ENCODE measurements at places on chromosomes 2 and 18. TPM values are rescaled to one million over a fixed set of nuclear protein-coding genes. Genes with fewer than 3 reads are reported as not detected.

The MEIS1 gene
- 3.6 TPM for total RNA-seq

The IL1A gene
- total RNA-seq = not detected

The PCARE gene
- total RNA-seq = not detected

The SLC25A52 gene
- not detected for total RNA-seq

The ABCG8 gene
- not detected for total RNA-seq

The TMEM127 gene
- total RNA-seq = 54.5 TPM

The LYG2 gene
- total RNA-seq = not detected

The KIAA1328 gene
- total RNA-seq = 12.3 TPM

The TRIM43 gene
- total RNA-seq = not detected

DNA sequence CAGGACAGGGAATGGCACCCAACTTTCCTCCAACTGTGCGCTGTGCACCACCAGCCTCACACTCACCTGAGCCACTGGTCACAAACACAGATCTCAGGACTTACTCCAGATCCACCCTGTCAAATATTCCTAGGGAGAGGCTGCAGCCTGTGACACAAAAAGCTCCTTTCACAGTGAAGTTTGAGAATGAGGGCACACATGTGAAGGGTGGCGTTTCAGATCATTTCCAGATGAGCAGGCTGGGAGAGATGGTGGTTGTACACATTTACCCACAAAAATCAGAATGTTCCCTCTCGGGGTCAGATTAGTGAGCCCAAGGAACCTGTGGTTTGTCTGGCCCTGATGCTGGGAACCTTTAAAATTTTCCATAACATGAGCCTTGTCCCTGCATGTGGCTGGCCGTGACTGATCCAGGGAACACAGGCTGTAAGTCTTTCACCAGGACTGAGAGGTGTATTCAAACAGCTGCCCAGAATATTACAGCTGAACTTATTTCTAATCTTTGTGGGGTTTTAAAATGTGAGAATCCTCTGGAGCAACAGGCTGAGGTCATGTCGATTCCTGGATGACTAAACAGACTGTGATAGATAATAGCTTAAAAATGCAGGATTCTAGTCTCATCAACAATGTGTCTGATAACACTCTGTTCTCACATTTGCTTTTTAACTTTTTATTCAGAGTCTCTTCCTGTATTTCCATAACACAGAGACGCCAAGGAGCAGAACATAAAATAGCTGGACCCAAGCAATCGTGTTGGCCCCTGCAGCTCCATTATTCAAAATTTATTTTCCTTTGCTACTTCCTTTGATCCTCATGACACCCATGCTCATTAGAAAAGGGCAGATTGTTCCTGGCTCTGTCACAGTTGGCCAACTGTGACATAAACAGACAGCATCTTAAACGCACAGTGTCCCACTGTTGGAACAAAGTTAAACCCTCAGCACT lies 35.5 kb downstream of the IL1R2 start:
- DNase-seq = no peak

DNA sequence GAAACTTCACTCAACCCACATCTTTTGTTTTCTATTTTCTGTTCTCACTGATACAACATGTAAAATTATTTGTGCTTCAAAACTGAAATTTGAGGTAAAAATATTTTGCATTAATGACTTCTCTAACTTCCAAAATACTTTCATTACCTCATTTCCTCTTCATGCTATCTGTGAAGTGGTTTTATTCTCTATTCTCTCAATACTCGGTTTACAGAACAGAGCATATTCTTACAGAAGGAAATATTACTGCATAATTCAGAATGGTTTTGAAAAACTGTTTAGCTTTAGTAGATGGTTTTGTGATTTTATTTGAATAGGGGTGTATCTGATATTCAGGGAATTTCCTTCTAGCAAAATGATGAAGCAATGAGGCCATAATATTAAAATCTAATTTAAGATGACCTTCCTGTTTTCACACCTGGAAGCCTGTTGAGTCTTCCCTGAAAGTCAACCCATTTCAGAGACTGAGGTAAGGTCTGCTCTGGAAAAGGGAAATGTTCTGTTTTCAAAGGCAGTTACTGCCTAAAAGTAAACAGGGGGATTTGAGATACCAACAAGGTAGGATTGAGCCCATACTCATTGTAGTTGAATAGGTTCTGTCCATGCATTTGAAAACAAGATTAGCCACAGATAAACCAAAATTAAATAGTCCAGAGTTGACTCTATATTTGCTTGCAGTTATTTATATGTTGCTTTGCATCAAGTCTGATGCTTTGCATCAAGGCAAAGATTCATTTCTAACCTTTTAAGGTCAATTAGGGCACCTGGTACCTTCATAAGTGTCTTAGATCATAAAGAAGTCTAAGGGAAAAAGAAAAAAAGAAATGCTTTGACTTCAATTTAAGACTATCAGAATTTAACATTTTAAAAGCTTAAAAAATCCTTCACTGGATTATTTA lies 50.8 kb upstream of the PEX13 start:
- peak; percentile 12 for DNase-seq

- no peak for DNase-seq
These were observed 235.3 kb upstream of the RAB6C start for GRCh38 chr2:129744141-129744540.

DNA sequence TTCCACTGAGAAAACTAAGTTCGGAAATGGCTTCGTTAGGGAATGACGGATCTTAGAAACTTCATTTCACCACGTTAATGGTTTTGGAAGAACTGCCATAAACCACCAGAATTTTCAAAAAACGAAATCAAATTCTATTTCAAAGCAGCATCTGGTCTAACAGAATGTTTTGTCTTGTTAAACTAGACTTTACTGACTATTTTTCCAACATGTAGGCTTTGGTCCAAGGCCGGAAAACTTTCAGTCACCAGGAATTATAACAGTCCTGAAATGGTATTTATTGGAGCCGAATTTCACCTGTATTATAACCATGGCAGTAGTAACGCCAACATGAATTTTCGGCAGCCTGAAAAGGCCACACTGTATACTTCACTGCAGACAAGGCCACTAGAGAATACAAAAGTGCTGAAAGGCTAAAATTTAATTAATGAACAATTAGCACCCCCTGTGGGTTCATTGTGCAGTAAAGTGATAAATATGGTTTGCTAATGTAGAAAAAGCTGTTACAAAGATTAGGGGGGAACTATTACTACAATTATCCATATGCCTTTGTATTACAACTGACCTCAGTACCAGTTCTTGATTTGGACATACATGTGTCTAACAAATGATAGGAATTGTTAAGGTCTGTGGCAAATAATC lies 116.4 kb downstream of the ZNF521 start:
- no peak for DNase-seq

- DNase-seq = no peak
These were observed 130.6 kb downstream of the RAD51AP2 start for GRCh38 chr2:17387591-17387990.

DNA sequence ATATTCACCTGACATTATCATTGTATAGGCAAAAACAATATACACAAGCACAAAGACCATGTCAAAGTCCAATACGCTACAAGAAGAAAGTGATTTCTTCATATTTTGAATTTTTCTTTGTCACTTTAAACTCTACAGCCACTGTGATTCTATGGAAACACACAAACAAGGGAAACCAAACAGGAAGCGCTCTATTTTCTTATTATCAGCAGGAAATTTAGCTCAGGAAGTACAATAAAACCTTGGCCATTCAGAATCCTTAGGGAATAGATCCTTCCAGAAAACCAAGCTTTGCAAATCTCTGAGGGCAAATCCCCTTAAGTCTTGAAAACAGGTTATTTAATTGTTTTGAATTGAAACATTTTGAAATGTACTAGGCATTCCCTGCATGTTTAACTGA lies 336.2 kb downstream of the EPHA4 start:
- DNase-seq = no peak

GRCh38 chr2:177726931-177727348 lies 334.4 kb downstream of the AGPS start:
- no peak for DNase-seq

- no peak for DNase-seq
These were observed 1.9 kb downstream of the CHRNG start for GRCh38 chr2:232541195-232541960.

- DNase-seq = no peak
These were observed 59.4 kb downstream of the CCDC138 start for GRCh38 chr2:108845923-108846322.

DNA sequence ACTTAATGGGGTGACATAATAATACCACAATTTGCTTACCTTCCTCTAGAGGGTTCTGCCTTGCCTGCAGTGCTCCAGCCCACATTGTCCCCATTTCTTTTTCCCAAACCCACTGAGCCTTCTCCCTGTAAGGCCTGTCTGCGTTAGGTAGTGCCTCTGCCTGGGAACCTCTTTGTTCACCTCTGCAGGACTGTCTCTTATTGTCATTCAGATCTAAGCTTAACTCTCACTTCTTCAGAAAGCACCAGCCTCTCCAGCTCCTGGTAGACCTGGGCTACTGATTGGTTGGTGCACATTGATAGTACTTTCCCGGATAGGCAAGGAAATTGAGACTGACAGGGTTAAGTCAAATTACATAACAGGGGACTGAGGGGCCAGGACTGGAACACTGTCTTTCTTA lies 49.1 kb downstream of the CCDC85A start:
- no peak for DNase-seq

- DNase-seq = no peak
These were observed 1.2 kb upstream of the C2orf72 start for GRCh38 chr2:231036131-231036530.

- DNase-seq = no peak
These were observed 32.3 kb downstream of the CARF start for GRCh38 chr2:202944408-202944807.

GRCh38 chr2:129242269-129242668 lies 737.2 kb upstream of the RAB6C start:
- no peak for DNase-seq

DNA sequence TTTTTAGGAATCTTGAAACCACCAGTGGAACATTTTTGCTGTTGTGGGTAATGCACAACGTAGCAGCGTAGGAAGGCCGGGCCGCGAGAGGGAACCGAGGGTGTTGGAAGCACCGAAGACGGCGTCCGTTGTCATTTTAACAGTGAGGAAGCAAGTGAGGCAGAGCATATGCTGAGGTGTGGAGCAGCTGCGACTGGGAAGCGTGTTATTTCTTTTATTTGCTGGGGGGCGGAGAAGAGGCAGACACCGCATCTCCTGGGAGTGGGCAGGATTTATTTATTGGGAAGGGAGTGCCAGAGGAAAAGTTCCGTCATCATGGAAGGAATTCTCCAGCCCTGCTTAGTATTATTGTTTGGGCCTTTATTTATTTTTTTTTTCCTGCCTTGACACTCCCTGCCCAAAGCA lies 232.8 kb downstream of the KLHL29 start:
- no peak for DNase-seq

DNA sequence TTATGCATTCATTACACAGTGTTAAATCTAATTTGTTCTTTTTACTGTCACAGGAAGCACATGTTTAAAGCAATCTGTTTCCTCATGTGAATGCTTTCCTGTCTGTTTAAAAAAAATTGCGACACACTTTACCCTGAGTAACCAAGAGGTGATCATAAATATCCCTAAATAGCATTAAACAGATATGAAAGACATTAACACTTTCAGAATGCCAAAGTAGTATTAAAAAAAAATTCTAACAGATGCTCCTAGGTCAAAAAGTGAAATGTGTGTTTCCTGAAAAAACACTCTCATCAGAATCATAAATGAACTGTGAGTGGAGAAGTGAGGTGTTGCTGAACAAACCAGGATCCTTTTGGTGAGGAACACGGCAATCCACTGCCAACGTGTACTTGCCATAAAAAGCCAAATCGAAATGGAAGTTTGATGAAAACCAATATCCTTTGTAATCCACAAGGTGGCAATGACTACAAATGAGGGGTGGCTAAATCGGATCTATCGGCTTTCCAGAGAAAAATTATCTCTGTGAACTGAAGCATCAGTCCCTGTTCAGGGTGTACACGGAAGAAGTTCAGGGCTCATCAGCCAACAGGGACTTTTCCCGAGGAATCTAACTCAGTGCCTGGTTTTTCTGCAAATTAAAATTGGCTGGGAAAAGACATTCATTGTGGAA lies 248.9 kb downstream of the TCF4 start:
- no peak for DNase-seq

DNA sequence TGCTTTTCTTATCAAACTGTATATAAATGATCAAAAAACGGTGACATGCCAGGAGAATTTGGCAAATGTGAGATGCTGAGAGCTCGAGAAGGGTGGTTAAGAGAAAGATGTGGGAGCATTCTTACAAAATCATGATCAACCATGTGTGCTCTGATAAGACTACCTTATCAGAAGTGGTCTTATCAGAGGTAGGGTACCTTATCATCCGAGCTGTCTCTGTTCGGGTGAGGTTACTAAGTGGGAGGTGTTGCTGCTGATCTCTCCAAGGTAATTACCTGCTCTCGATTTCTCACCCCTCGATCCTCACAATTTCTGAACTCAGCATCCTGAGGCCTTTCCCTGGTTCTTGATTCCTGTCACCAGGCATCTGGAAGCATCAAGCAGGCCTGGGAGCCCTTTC lies 813.0 kb upstream of the ID2 start:
- DNase-seq = no peak

DNA sequence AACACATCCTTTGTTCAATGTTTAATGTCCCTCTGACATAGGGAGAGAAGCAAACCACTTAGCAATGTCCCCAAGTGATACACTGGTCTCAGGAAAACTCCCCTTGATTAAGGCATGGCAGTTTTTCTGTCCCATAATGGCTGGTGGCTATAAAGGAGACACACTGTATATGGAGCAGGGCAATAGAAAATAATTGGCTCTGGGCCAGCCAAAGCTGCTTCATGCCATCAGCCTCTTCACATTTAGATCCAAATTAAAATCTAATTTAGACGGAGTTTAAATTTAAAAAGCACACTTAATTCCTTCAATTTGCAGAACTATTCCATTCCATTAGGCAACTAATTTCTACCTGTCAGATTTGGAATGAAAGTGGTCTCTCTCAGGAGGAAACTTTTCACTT lies 638.1 kb downstream of the DSC3 start:
- DNase-seq = no peak

DNA sequence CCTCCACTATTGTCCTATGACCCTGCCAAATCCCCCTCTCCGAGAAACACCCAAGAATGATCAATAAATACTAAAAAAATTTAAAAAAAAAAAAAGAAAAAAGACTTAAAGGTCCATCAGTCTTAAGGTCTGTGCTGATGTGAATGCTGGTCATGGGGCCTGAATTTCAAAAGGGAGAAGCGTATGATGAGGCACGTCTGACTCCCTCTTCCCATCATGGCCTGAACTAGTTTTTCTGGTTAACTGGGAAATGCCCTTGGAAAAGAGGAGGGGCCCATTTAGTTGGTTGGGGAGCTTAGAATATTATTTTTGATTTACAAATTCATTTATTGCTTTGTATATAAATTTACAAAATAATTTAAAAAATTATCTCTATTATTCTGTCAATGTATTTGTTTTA lies 291.0 kb upstream of the CDH19 start:
- DNase-seq = no peak

DNA sequence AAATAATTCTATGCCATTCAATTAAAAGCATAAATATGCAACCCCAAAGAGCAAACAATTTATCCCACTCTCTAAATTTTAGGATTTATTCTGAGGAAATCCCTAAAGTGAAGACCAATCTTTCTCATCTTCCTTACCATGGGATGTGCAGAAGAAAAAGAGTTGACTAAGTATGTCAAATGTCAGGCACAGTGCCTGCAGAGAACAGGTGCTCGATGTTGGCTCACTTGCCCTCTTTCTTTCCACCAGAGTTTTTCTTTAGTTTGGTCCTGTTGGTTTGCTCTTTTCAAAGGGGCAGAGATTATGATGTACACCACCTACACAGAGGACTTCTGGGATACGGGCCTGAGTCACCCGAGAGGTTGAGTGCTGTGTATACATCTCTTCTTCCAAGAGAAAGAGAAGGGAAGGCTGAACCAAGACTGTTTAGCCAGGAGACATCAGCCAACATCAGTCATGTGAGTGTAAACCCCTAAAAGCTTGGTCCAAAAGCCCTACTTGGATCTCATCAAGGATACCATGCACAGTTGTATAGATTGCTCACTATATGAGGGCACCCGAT lies 51.7 kb downstream of the SUMO1 start:
- no peak for DNase-seq

Data from natural killer cell (primary cell).